ENCODE measurements at places on chromosomes 5 and 9. TPM values are rescaled to one million over a fixed set of nuclear protein-coding genes. Genes with fewer than 3 reads are reported as not detected.

GRCh38 chr9:110257097-110257841 is 962 bp upstream of the TXN start:
- DNase-seq: peak; percentile 38

GRCh38 chr9:3526997-3527940 is 1.5 kb upstream of the RFX3 start:
- peak; percentile 62 for DNase-seq

ANKRD18A gene
- total RNA-seq: 1.6 TPM

MLANA gene
- total RNA-seq: not detected

GRCh38 chr5:115354246-115354645 is 57.8 kb upstream of the CCDC112 start:
- DNase-seq: no peak

ZFYVE16 gene
- total RNA-seq: 8.9 TPM

DNA sequence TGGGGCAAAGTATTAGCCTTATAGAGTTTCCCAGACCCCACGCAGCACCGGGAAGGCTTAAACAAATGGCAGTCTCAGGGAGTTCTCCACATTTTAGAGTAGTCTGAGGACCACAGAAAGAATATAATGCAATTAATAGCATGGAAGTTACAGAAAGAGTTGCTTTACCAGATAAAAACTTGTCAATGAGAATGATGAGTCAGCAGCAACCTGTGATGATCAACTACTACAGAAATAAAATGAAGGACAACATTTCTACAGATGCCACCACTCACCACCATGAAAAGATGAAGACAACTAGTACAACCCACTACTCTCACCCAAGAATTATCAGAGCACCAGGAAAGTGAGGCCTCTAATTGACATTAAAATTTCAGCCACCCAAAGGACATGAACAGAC is 120.7 kb downstream of the NR2F1-AS1 start:
- no peak for DNase-seq

DNA sequence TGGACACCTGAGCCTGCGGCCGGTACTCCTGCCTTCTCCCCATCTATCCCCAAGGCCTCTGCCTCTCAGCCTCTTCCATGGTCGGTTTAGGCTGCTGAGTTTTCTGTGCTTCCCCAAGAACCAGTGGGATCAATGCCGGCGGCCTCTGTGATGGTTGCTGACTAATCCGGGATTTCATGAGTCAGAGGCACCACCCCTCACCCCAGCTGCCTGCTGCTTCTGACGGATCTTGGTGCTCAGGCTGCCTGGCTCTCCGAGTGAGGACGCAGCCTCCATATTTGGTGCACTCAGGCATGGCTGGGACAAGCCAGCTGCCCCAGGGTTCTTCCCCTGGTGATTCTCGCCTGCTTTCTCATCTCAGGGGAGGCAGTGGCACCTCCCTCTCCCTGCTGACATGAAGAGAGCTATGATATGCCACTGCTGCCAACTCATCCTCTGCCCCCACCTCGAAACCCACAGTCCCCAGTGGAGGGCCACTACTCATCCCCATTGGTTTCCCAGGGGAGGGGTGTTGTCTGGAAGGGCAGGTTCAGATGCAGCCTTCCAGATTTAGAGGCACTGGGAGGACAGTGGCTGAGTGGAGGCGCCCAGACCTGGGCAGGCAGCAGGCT is 3.3 kb upstream of the MAN1B1 start:
- peak; percentile 17 for DNase-seq

DNA sequence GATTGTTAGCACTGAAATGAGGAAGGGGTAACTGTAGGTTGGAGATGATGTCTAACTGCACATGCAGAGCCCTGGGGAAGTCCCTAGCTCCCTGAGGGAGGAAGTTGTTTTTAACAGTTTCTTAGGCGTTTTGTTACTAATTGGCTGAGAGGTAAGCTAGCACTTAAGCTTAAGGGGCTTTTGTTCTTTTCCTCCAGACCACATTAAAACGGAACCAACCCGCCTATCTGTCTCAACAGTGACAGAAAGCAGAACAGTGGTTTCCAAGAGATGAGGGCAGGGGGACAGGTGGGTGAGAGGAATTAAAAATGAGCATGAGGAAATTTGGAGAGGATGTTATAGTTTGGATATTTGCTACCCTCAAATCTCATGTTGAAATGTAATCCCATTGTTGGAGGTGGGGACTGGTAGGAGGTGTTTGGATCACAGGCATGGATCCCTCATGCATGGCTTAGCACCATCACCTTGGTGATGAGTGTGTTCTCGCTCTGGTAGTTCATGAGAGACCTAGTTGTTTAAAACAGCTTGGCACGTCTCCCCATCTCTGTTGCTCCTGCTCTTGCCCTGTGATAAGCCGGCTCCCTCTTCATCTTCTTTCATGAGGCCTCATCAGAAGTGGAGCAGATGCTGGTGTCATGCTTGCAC is 38.9 kb downstream of the LYRM7 start:
- no peak for DNase-seq

GRCh38 chr9:131762356-131762932 is 22.6 kb upstream of the RAPGEF1 start:
- peak; percentile 84 for DNase-seq

DNA sequence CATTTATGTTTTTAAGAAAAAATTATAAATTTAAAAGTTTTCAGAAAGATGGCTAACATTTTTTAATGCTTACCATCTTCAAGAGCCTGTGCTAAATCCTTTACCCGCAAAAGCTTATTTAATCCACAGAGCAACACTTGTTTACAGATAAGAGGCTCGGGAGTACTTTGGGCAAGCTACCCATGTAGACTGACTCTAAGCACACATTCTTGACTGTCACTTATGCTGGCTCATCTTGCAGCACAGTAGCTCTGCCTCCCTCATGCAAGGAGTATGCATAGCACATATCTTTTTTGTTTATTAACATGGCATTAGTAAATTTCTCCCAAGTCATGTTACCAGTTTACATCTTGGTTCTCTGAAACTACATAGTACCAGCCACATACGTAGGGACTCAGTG is 14.7 kb downstream of the SH3RF2 start:
- DNase-seq: no peak

GRCh38 chr5:107451028-107451427 is 219.7 kb downstream of the EFNA5 start:
- DNase-seq: no peak

GABRA6 gene
- total RNA-seq: not detected

DDX41 gene
- total RNA-seq: 166 TPM

DNA sequence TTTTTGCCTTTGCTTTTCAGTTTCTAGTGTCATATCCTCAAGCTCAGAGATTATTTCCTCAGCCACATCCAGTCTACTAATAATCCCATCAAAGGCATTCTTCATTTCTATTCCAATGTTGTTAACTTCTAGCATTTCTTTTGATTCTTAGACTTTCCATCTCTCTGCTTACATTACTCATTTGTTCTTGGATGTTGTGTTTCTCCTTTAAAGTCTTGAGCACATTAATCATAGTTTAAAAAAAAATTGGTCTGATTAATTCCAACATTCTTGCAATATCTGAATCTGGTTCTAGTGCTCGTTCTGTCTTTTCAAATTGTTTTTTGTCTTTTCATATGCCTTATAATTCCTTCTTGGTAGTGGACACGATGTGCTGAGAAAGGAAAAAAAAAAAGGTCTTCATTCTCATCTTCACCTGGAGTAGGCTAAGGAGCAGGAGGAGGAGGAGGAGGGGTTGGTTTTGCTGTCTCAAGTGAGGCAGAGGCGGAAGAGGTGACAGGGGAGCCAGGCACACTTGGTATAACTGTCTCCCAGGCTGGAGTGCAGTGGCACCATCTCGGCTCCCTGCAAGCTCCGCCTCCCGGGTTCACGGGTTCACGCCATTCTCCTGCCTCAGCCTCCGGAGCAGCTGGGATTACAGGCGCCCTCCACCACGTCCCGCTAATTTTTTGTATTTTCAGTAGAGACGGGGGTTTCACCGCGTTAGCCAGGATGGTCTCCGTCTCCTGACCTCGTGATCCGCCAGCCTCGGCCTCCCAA is 16.3 kb downstream of the PRXL2C start:
- DNase-seq: no peak

DNA sequence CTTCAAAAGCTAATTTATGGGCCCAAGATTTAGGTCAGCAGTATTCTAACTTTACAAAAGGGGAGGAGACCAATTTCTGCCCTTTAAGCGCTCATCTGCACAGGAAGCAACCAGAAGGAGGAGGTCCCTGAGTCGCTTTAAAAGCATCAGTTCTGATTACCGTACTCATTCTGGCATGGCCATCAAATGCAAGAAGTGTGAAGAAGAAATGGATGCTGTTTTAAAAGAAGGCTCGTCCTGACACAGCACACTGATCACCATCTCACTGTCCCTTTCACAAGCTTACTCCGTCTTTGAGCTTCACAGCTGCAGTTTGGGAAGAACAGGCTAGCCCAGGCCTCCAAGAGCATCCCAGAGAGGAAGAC is 17.5 kb downstream of the ZNF608 start:
- DNase-seq: no peak

DMRT3 gene
- not detected for total RNA-seq

- DNase-seq: no peak
These were observed 62.6 kb downstream of the NUP214 start for GRCh38 chr9:131187957-131188356.

- no peak for DNase-seq
These were observed 1.6 kb downstream of the FNIP1 start for GRCh38 chr5:131795228-131795627.

ANKRD34B gene
- total RNA-seq: not detected

Measured in G401 (cell line).